ENCODE measurements at places on chromosomes 2 and 18.

GRCh38 chr2:96233880-96234316 lies 25.3 kb upstream of the STARD7 start:
- DNase-seq = no peak

DNA sequence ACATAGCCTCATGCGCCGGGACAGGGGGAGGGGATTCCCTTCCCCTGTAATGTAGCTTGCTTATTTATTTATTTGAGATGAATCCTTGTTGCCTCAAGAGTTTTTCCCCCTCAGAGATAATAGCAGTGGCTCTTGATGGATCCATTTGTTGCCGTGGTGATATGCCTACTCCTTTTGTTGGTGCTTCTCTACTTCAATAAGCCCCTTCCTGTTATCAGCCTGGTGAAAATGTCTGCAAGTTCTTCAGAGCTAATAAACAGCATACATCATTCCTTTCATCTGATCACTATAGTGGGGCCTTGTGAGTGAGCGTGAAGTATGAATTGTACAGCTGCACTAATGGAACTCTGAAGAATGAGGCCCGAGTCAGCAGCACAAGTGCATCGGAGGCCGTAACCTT lies 19.4 kb downstream of the FZD5 start:
- DNase-seq = no peak

DNA sequence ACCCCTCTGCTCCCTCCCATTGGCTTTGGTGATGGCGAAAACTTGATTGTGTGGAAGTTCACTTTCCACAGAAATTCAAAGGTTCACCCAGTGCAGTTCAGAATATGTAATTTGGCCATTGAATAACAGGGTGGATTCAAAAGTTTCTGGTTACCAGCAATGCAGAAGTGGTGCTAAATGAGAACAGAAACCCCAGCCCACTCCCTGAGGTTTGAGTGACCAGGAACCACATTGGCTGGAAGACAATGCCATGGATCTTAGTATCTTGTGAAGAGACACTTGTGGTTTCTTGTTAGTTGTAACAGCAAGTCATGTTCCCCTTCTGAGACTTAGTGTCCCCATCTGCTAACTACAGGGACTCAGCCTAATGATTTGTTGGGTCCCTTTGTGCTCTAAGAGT lies 49.8 kb downstream of the QPCT start:
- DNase-seq = no peak

GRCh38 chr18:45026162-45026561 lies 345.5 kb downstream of the SETBP1 start:
- no peak for DNase-seq

GRCh38 chr18:49500201-49500921 lies 13.3 kb upstream of the C18orf32 start:
- no peak for DNase-seq
